Stimulated activated CD8-positive, alpha-beta memory T cell treated with anti-CD3 and anti-CD28 coated beads, Interleukin-7, amount 100 ng/mL, for 24 hours (primary cell): ENCODE measurements at places on chromosomes 5 and 9.

DNA sequence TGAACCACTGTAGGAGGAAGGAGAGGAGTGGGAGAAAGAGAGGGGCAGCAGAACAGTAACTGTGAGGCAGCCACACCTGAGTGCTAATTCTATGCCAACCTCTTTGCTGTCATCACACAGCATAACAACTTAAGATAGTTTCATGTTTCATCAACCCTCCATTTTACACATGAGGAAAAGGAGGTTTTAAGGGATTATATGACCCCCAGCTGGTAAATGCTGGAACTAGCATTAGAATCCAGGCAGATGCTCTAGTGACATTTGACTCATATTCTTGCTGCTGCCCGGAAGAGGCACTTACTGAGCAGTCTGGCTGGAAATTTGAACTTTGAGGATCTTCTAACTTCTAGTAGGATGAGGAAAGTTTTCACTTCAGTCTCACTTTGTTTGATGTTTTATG is 24.1 kb upstream of the VLDLR start:
- DNase-seq, result no peak

DNA sequence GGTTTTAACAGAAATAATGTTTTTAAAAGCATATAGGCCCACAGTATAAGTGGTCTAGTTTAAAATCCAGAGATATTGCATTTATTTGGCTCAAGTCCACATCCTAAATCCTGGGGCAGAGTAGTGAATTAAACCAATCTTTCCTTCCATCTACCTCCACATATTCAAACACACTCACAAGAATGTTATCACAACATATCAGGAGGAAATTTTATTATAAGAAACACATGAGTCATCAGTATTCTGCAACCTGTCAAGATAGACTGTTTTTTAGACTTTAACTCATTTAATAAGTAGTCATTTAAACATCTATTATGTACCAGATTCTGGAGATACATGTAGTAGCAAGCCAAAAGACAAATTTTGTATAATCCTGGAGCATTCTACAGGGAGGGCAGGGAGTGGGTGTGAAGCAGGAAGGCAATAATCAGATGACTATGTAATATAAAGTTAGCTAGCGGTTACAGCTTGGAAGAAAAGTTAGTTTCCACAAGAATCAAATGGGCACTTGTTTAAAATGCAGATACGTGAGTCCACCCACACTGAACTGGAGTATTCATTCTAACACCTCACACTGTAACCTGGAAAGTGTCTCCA is 187.3 kb upstream of the PIK3R1 start:
- no peak for DNase-seq

- DNase-seq, result no peak
Measured at GRCh38 chr9:16653491-16654399, 216.7 kb downstream of the BNC2 start.

GRCh38 chr5:147482706-147483180 is 27.1 kb downstream of the DPYSL3 start:
- no peak for DNase-seq

DNA sequence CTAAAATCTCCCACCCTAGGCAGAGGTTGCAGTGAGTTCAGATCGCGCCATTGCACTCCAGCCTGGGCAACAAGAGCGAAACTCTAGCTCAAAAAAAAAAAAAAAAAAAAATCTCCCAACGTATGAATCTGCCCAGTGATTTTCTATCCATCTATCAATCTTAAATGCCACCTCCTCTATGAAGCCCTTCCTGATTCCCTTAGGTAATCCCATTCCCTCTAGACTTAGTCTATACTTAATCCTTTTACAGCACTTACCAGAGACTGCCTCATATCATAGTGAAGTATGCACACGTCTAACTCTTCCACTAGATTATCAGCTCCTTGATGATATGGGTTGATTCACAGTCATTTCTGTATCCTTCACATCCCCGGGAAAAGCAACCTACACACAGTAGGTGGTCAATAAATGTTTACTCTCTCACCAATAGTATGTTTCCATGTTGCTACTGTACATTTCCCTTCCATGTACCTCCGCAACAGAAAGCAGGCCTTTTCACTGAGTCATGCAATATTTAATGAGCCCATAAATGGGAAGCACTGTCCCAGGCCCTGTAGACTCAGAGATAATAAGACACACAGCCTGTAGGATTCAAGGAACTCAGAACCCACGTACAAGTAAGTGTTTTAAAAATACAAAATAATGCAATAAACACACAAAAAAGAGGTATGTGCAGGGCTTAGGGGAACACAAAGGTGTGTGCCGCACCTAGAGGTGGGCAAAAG is 1.2 kb downstream of the DROSHA start:
- DNase-seq, result no peak

DNA sequence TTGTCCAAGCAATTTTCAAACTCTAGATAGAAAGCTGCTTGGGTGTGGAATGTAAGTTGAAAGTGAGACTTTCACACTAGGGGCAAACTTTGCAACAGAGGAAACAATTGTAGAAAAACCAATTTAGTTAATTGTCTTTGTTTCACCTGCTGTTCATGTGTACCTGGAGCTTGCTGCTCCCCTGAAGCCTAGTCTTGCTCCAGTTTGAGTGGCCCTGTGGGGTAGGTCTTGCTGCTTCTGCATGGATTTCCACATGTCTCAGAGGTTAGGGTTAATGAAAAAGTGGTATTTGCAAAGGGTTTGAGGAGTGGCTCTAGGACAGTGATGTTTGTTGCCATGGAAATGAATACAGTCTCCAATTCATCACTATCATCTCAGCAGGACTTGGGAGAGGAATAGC is 182.2 kb downstream of the FSTL4 start:
- DNase-seq, result no peak

GRCh38 chr5:148474025-148474511 is 90.3 kb downstream of the FBXO38 start:
- no peak for DNase-seq

DNA sequence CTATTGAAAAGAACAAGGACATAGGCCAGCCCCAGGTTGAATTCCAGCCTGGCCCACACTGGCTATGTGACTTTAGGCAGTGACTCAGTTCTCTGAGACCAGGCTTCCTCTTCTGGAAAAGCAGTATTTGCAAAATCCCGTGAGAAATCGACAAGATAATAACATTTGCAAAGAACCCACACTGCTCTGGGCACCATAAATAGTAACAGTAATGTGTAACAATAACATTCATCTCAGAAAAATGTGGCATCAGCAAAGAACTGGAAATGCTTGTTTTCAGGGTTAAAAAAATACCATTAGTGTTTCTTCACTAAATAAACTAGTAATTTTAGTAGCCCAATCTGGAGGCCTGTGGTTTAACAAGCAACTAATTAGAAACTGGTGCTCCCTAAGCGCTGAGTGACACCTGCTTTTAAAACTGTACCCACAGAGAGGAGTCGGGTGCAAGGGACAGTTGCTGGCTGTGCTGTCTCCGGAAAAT is 148.4 kb downstream of the TTLL11 start:
- no peak for DNase-seq

- no peak for DNase-seq
Measured at GRCh38 chr5:73447530-73448462, 781 bp downstream of the FOXD1 start.

- DNase-seq, result no peak
Measured at GRCh38 chr9:130872912-130873503, 23.6 kb downstream of the QRFP start.

DNA sequence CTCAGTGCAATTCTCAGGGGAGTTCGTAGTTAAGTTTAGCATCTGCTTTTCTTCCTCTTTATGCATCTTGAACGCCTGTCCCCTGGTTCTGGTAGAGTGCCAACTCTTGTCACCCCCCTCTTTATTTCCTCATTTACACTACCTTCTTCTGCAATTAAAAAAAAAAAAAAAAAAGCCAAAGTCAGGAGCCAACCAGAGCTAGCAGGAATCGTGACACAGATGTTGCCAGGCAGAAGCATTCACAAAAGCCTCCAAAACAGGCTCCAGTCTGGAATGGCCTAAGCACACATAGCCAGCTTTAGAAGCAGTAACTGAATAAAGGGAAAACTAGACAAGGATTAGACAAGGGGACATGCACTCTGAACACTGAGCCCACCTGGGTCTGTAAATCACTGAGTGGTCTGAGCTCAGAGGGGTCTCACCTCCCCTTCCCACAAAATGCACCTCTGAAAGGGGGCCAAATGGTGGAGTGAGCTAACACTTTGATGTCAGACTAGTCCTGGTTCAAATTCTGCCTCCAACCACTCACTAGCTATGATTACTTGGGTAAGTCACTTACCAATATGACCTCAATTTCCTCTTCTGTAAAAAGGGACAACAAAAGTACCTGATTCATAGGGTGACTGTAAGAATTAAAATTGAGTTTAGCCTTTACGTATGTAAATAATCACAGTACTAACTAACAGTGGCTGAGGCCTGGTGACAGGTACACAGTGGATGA is 2.0 kb downstream of the CD74 start:
- no peak for DNase-seq
